ENCODE measurements at places on chromosomes 13 and 19.
A peak's percentile ranks its signal among the peaks of the same experiment; 100 is the strongest.

GRCh38 chr19:9883764-9884163 lies 48.6 kb downstream of the PIN1 start:
- no peak for DNase-seq

DNA sequence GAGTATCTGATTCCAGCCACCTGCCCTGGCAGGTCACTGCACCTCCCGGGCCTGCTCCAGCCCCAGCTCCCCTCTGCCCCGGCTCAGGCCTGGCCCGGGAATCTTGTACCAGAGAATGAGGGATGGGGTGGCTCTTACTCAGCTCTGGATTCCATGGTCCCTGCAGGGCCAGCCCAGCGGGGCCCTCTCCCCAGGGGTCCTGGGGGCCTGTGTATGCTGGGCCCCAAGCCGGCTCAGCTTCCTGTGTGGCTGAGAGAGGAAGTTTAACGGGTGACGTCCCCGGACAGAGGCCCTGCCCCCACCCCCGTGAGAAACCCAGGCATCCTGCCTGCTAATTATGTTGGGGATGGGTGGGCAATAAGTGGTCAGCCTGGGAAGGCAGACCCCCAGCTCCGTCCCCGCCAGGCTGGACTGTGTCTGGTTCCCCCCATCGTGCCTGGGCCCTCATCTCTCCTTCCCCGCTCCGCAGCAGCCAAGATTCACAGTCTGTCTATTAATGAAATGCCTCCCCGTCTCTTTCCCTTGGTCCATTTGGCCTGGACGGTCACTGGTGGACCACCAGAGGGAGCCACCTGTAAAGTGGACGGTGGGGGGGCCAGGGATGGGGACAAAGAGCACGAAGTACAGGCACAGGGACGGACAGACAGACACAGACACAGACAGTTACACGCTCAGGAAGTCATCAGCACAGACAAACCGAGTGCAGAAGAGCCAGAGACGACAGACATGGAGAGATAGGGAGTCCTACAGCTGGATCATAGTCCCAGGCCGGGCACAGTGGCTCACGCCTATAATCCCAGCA lies at the start of gene DENND1C:
Gene DENND1C (minus strand): TSS at position 247 of the 802 bp plus-strand sequence. CDS start 92 bp downstream, at position 155.
- peak; percentile 84 for DNase-seq

- DNase-seq, result no peak
These were observed 87.5 kb downstream of the TSHZ3 start for GRCh38 chr19:31261603-31262212.

DNA sequence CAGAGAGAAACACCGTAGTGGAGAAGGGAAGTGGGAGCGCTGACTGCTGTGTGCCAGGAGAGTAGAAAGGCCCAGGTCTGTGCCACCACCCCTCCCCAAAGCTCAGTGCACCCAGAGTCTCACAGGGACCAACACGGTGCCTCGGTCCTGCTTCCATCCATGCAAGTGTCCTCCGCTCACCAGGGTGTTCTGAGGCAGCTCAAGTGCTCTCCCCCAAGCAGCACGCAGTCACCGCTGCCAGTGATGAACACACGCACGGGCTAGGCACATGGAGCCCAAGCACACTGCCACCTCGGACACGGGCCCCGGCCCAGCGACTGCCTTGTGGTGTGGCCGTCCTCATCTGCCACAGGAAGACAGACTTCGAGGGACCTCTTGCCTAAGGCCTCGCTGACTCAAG lies 10.5 kb downstream of the POP4 start:
- no peak for DNase-seq

GRCh38 chr19:51792932-51793331 lies 2.0 kb upstream of the FPR3 start:
- DNase-seq, result no peak

DNA sequence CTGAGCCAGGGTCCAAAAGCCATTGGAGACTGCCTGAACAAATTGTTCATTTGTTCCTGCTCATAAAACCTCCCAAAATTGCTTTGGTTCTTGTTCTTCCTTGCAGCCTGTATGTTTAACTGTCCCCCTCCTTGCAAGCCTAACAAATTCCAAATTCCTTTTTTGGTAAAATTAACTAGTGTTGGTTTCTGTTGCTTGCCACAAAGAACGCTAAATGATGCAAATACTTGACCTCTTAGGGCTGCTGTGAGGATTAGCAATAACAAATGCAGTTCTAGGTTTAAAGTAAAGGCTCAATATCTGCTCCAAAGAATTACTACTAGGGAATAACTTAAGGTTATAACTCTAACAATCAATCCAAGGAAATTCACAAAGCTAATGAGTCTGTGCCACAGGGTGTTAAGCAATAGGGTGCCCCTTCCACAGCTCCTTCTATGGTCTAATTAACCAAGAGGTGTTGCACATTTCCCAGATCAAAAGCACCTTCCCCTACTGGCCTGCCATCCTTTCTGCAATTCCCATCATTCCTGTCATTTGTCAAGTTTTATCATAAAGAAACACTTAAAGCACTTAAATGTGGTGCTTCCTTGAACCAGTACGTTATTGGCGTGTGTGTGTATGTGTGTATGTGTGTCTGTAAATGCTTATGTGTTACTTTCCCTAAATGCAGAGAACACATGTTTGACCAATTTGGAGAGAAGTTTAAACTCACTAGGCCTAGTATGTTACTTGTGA lies 110.2 kb downstream of the RAP2A start:
- no peak for DNase-seq

- no peak for DNase-seq
These were observed 211.9 kb upstream of the SLC10A2 start for GRCh38 chr13:103277959-103278694.
